ENCODE measurements at places on chromosomes 2 and 18.

- DNase-seq, result no peak
Measured at GRCh38 chr18:56807901-56808300, 156.7 kb downstream of the WDR7 start.

DNA sequence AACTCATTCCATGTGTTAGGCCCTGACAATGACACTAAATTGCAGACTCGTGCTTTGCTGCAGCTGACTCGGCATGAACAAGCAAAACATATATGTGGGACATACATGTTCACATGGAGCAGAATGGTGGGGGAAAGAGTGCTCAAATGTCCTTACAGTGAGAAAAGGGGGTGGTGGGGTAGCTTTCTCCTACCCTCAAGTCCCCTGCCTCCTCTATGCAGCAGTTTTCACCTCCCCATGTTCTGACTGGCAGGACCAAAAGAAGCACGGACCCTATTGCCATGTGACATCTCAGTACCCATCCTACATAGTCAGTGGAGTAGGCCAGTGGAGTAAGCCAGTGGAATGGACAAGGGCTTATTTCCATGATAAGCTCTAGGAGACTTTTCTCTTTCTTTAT, 259.3 kb downstream of the TTC32 start:
- DNase-seq, result no peak

GRCh38 chr2:239858179-239858578, 167.0 kb downstream of the NDUFA10 start:
- peak; percentile 76 for DNase-seq

DNA sequence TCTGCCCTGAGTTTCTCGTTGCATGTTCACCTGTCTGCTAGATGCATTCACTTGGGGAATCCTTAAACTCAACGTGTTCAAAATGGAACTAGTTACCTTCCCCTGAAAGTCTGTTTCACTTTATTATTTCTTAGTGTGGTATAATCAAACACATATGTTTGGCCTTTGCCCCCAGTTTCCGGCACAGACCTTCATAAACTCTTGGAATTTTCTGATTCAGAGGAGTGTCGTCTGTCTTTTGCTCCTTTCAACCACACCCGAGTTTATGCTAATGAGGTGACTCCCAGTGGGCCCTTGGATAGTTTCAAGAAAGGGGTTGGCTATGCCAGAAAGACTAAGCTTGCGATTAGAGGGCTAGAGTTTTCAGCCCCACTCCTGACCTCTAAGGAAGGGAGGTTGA, 198.9 kb downstream of the CDCA7 start:
- DNase-seq, result no peak

GRCh38 chr2:223563462-223563861, 38.7 kb downstream of the SCG2 start:
- DNase-seq, result peak; percentile 24

DNA sequence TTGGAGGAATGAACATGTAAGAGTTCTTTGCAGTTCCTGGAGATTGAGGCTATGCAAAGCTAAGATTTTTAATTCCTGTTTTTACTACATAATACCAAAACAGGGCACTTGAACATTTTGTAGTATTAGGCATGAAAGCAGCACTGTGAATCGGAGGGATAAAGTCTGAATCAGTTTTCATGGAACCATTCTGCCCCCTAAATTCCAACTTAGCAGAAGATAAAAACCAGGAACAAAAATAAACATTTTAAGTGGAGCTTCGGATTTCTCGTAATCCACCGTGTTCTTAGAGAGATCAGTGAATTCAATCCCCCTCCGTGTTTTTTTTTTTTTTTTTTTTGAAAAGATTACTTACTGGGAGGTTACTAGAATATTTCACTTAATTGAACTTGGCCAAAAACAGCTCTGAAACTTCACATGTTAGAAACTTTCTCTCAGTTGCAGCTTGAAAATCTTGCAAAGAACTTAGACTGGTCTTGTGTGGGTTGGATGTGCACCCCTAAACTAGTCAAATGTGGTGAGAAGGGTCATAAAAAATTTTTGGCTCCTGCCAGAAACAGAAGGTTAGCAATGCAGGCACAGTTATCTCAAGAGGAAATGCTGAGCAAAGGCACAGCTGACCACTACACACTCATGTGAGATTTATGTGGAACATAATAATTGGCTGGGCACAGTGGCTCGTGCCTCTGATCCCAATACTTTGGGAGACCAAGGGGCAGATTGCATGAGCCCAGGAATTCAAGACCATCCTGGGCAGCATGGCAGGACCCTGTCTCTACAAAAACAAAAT, 145.4 kb upstream of the RNF152 start:
- peak; percentile 2 for DNase-seq

- no peak for DNase-seq
Measured at GRCh38 chr2:23460228-23460627, 75.2 kb downstream of the KLHL29 start.

DNA sequence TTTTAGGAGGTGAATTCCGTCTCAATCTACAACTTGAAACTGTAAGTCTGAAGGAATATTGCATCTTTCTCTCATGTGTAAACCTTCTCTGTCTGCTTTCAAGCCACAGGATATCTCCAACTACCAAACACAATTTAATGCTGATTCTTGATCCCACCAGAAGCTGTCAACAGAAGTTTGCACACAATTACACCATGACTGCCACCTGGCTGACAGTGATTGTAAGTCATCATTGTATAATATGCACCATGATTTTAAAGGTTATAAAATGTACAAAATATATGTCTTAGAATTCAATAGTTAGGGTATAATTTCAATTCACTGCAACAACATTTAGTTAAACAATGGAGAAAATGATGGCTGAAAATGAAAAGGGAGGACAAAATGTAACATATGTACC, 18.4 kb downstream of the PREPL start:
- no peak for DNase-seq

DNA sequence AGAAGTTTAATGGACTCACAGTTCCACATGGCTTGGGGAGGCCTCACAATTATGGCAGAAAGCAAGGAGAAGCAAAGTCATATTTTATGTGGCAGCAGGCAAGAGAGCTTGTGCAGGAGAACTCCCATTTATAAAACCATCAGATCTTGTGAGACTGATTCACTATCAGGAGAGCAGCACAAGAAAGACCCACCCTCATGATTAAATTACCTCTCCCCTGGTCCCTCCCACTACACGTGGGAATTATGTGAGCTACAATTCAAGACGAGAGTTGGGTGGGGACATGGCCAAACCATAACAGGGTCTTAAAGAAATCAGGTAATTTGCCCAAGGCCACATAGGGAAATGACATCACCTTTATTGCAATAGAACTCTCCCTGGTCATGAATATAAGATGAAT, 1073.3 kb upstream of the ACVR2A start:
- no peak for DNase-seq

- DNase-seq, result no peak
Measured at GRCh38 chr2:55361465-55362189, 58.0 kb downstream of the CCDC88A start.

DNA sequence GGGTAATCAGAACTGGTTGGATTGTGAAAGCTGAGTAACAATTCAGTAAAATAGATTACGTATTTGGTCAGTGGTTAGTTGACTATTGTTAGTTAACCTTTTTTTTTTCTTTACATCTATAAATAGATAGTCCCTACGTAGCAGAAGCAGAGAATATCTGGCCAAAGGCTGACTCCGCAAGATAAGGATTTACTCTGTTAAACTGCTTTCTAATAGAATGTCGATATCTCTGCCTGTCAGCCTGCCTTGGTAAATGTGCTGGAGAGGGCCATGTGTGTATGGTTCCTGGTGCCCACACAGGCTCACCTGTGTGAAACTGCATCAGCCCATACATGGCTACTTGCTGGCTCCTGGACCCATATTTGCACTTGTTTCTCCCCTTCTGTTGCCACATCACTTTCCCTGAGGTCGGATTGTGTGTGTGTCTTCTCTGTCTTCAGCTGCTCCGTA, 94.4 kb downstream of the CRIM1 start:
- no peak for DNase-seq

GRCh38 chr18:28078298-28078697, 98.6 kb downstream of the CDH2 start:
- no peak for DNase-seq

DNA sequence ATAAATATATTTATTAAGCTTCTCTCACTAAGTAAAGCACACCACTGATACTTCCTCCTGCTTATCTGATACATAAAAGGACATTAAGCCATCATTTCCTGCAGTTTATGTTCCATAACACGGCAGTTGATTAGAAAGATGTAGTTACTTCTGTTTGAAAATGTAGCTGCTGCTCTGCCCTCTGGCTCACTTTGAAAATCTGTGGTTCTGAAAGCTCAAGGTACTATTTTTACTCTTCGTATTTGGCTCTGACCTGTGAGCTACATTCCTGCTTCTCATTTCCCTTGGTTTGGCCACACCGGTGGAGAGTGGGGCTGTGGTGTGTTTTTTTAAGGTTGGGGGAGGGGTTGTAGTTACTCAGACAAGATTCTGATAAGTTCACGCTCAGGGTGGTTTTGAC, 12.8 kb upstream of the TTN start:
- DNase-seq, result no peak

GRCh38 chr2:98269830-98270229, 76.4 kb upstream of the CNGA3 start:
- DNase-seq, result no peak

GRCh38 chr18:22282311-22283115, 113.1 kb downstream of the GATA6 start:
- DNase-seq, result peak; percentile 95

DNA sequence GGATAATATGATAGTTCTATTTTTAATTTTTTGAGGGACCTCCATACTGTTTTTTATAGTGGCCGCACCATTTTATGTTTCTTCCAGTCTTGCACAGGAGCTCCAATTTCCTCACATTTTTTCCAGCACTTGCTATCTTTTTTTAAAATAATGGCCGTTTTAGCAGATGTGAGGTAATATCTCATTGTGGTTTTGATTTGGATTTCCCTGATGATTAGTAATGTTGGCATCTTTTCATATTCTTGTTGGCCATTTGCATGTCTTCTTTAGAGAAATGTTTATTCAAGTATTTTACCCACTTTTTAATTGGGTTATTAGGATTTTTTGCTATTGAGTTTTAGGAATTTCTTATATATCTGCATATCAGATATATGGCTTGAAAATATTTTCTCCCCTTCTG, 29.9 kb upstream of the NAPG start:
- no peak for DNase-seq

DNA sequence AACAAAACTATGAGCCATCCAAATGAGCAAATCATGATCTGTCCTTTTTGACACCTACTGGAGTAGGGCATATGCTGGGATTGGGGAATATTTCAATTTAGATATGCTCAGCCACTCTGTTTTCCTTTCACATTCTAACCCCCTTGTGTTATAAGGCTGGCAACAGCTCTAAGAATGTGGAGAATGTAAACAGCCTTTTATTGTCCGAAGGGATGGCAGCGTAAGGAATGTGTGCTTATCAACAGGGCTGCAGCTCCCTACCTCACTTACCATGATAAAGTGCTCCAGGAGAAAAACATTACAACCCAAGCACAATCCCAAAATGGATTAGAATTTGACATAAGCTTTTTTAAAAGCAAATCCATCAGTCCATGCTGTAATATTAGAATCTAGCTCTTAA, 2.2 kb downstream of the NXPH2 start:
- no peak for DNase-seq

DNA sequence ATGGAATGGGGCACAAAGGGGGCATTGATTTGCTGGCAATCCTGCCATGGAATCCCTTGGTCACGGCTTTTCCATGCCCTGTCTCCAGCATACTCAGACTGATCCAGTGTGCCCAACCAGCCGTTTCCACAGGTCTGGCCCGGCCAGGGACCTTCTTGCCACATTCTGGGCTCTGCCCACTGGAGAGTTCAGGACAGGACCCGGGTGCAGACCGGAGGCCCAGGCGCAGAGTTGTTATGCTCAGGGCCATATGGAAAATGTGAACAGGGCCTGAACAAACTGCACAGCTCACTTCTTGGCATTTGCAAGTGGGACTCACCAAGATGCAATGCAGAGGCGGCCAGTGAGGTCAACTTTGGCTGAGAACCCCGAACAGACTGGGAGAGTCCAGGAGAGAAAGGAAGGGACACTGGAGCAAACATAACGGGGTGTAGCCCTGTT, 15.6 kb upstream of the ASAP2 start:
- DNase-seq, result no peak

DNA sequence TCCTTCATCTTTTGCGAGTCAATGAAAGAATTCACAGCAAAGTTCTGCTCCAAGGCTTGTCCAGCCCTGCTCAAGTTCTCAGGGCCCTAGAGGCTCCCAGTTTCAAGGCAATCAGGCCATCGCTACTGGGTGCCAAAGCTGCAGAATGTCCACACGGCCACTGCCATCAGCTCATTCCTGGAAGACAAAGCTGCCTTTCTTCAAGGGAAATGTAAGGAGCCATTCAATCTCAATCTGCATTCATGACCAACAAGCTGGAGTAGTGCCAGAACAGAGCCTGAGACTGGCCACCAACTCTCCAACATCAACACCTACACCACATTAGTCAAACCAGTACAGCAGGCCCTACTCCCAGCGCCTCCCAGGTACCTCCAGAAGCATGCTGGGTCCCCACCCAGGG, 202.2 kb downstream of the TCF4 start:
- DNase-seq, result no peak

DNA sequence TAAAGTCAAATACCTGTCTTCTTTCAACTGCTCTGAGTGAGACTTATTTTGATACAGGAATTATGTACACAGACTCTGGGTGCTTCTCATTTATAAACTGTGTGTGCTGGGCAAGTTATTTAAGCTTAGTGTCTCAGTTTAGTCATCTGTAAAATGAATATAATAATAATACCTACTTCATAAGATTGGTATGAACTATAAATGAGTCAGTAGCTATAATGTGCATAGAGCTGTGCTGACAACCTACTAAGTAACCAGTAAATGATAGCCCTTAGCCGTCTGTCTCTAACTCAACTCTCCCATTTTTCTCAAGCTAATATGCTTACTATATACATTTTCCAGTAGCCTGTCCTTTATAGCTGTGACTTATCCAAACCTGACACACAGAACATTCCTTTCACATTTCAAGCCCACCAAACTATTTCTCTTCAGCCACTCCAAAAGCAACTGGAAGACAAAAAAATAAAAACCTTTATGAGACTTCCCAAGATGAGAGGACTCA, 319.8 kb downstream of the ETAA1 start:
- no peak for DNase-seq
